ENCODE measurements at places on chromosomes 1 and 21. TPM values are rescaled to one million over a fixed set of nuclear protein-coding genes. Genes with fewer than 3 reads are reported as not detected.

The KRTAP21-2 gene
- not detected for polyA plus RNA-seq

The CPTP gene
- 10.8 TPM for polyA plus RNA-seq

The DNASE2B gene
- 0.20 TPM for polyA plus RNA-seq

The ST6GALNAC3 gene
- polyA plus RNA-seq = 86.1 TPM

DNA sequence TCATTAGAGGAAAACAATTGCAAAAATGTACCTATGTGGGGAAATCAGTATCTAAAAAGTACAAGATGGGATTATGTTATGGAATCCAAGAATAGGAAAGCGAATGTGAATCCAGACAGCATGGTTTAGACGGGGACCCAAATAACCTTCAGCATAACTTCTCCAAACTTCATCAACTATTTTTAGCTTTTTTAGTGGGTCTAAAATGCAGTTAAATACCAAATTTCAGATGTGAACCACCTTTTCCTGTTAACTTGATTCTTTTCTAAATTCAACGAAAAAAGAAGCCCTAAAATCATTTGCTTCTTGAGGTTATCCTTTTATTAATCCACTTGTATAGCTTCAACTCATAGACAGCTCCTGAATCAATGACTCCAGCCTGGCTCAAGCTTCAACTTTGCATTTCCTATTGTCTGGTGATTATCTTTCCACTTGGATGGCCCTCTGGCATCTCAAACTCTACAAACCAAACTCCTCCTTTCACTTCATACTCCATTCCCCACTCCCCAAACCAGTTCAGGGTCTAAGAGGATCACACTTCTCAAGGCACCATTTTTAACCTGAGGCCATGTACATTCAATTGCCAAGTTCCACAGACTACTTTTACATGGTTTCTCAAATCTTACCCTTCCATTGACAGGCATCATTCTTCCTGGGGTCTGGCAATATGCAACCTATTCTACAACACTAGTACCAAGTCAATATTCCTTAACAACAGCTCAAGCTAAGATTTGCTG, 7.4 kb downstream of the ERRFI1 start:
- no peak for DNase-seq

- peak; percentile 91 for DNase-seq
These were observed 3.3 kb downstream of the CSRP1 start for GRCh38 chr1:201503397-201504176.

GRCh38 chr1:234942879-234943506, 185.6 kb downstream of the TOMM20 start:
- DNase-seq = no peak

DNA sequence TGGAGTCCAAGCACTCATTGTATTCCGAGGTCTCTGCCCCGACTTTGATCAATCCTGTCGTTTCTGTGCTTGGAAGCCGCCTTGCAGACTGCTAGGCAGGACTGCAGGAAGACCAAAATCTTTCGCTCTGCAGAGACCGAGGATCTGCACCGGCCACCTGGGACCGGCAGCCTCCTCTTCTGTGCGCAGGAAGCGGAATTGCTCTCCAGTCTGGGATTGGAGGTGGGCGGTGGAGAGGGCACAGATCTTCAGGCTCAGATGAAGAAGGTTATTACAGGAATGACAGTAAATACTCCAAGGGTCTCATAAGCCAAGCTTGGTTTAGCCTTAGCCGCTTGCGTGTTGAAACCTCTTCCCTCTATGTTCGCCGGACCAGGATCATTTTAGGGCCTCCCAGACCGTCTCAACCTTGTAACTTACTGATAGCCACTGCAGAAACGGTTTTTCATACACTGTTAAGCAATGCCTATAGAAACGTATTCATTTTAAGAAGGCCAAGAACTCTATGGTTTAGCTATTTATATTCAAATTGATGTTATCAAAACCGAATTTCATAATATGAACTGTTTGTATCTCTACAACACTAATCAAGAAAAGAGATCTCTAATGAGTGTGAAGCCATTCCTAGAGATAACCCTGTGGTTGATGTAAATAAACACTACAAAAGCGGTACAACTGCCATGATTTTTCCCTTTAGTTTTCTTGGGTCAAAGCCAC, 1.1 kb downstream of the MIA3 start:
- peak; percentile 25 for DNase-seq

DNA sequence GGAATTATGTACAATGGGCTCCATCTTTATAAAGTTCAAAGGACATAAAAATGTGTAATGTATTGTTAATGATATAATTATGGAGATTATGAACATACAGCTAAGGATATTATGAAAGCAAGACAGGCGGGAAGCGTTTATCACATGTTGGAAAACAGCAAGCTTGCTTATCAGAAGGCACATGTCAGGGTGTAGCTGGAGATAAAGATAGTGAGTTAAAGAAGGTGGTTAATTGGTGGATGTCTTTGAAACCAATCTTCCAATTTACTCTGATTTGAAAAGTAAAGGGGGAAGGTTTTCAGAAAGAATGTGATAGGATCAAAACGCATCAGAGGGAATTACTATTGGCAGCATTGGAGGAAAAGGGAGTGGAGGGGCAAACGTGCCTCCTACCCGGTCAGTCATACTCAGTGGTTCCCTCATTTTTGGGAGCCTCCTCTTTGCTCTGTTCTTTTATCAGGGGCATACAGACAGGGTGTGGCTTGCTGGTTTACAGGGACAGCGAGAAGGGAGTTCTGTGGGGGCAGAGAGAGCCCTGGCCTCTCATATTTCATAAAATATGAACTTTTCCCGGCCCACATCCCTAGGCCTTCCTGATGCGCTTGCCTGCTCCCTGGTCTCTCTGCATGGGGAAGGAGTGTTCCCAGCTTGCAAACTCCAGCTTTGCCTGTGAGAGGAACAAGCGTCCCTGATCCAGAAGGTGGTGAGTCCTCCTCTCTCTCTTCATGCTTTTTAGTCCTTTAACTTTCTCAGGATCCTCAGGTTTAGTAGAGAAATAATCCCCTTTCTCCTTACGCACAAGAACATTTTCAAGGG, 8.0 kb upstream of the SVBP start:
- no peak for DNase-seq

DNA sequence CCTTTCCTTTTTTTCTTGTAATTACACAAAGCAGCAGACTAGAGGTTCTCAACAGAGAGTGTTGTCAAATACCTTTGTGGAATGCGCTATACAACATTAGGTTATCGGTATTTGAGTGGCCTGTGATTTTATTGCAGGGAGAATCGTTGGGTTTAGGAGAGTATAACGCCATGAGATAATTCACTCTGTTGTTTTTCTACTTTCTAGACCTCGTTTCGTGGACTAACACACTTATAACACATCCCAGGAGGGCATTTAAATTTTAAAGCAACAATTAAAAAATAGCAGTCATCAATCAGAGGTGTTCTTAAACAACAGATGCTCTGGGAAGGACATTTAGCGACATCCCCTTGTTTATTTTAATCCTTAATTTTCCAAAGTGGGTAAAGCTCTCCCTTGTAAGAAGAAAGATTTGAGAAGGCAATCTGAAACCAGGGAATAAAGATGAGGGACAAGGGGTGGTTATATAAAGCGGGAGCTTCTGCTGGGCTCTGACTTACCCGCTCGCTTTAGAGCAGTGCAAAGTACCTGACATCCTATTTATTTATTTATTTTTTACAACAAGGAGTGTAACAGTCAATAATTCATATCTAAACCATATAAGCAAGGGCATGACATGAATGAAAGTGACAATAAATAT, 4.9 kb downstream of the PBX1 start:
- no peak for DNase-seq

DNA sequence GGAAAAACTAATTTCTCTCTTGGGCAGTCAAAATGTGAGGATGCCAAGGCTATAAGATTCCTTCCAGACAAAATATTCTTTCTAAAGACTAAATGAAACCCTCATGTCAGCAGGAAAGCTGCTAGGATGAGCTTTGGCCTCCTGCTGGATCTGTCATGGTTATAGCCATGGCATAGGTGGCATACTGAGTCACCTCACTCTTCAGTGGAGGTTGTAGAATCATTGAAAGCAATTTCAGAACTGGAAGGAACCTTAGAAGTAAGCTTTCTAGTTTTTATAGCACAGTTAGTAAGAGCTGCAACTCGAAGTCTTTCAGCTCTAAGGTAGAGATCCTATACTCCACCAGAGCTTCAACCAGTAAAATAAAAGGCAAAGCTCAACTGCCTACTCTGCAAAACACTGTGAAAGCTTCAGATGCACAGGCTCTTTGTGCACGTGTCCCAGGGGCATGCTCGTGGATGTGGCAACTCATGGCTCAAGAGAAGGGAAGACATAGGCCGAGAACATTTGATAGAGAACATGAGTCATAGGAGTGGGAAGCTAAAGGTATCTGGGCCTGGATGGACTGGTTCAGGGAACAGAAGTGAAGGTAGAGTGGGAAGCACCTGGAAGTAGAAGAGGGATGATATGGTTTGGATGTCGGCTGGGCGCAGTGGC, 5.8 kb downstream of the AVPR1B start:
- no peak for DNase-seq

- DNase-seq = no peak
These were observed 10.6 kb downstream of the RHBG start for GRCh38 chr1:156379420-156380165.

DNA sequence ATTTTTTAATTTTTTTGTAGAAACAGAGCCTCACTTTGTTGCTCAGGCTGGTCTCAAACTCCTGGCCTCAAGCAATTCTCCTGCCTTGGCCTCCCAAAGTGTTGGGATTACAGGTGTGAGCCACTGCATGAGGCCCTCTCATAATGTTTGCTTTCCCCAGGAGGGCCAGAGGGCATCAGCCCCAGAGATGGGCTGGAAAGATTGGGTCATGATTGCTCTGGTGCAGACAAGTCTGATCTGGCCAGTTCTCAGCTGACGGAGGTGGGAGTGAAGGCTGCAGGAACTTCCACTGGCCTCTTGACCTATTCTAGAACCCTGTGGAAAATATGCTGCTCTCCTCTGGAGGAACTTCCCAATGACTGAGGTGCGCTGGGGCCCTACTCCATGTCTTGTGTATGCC, 43.4 kb upstream of the RD3 start:
- no peak for DNase-seq

DNA sequence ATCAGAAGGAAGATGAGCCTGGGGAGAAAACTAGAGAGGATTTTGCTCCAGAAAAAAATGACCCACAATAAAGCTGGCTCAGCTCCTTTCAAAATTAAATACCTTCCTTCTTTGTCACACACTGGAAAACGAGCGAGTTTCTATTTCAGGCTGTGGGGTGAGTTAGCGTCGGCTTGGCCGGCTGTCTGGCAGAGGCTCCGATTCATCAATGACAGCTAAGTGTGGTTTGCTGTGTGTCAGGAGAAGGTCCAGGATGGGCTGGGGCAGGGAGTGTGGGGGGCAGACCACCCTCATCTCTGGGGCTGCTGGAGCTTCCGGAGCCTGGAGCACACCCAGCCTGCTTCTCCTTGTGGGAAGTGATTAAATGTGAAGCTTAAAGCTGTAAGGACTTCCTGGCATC, 120.2 kb downstream of the ETS2 start:
- no peak for DNase-seq
